Activated CD4-positive, alpha-beta T cell treated with anti-CD3 and anti-CD28 coated beads, Interleukin-2, amount 10 ng/mL, durations not matched to agents 24 days and 14 days (primary cell): ENCODE measurements at places on chromosomes 2 and 18. TPM values are rescaled to one million over a fixed set of nuclear protein-coding genes. Genes with fewer than 3 reads are reported as not detected.

PLGLB2 gene
- 1.8 and 2.7 TPM in 2 replicates for total RNA-seq

CCDC68 gene
- total RNA-seq, result not detected in 2 replicates

ACOXL gene
- total RNA-seq, result 0.69 and 1.0 TPM in 2 replicates

LAMA3 gene
- total RNA-seq, result not detected in 2 replicates

PSD4 gene
- total RNA-seq, result 268 and 278 TPM in 2 replicates

MAL gene
- 166 and 167 TPM in 2 replicates for total RNA-seq

CCBE1 gene
- total RNA-seq, result not detected in 2 replicates

ACADL gene
- not detected in 2 replicates for total RNA-seq

C2orf80 gene
- not detected in 2 replicates for total RNA-seq

FOXD4L1 gene
- total RNA-seq, result 0.17 and 0.30 TPM in 2 replicates

SETBP1 gene
- total RNA-seq, result 21.9 and 22.6 TPM in 2 replicates

ESCO1 gene
- total RNA-seq, result 20.0 and 21.5 TPM in 2 replicates

CRYGD gene
- total RNA-seq, result not detected in 2 replicates
